ENCODE measurements at places on chromosomes 6 and 20.

DNA sequence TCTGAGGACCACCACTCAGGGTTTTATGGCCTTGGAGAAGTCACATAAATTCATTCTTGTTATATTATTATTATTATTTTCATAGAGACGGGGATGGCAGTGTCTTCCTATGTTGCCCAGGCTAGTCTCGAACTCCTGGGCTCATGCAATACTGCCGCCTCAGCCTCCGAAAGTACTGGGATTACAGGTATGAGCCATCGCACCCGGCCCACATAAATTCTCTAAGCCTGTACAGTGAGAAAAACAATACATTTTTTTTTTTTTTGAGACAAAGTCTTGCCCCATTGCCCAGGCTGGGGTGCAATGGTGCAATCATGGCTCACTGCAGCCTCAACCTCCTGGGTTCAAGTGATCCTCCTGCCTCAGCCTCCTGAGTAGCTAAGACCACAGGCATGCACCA is 753 bp upstream of the FASTKD5 start:
- no peak for DNase-seq

DNA sequence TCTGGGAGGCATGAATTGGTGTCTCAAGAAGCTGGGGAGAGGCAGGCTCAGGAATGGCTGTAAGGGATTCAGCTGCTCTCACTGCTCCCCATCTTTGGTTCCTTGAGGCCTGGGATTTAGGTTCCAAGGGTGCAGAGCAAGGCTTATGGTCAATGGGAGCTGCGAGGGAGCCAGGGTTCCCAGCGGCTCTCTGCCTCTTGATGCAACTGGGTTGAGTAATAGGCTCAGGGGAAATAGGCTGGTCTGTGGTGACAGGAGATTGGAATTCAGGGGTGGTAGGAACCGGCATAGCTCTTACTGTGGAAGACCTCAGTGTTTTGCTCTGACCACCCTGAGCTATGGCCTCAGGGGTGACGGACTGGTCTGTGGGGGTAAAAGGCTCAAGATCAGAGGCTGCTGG is 13.0 kb upstream of the NRM start:
- no peak for DNase-seq

DNA sequence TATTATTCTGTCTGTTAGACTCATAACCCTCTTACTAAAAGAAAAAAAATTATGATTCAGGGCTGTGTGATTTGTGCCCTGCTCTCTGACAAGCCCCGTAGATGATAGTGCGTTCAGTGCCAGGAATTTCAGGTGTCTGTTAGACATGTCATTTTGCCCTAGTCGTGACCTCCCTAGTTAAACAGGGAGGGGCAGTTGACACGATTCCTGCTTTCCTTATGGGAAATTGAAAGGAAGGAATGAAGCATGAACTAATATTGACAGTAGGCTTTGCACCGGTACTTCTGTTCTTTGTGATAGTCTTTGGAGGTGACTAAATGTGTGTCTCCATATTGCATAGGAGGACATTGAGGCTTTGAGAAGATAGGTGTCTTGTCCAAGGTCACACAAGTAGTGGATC is 26.3 kb downstream of the RPRD1B start:
- no peak for DNase-seq

GRCh38 chr6:63094947-63095346 is 116.3 kb upstream of the FKBP1C start:
- DNase-seq, result no peak

GRCh38 chr20:57708694-57709673 is 831 bp downstream of the PMEPA1 start:
- peak; percentile 52 for DNase-seq

GRCh38 chr6:22008248-22008836 is 288.5 kb downstream of the PRL start:
- DNase-seq, result no peak

DNA sequence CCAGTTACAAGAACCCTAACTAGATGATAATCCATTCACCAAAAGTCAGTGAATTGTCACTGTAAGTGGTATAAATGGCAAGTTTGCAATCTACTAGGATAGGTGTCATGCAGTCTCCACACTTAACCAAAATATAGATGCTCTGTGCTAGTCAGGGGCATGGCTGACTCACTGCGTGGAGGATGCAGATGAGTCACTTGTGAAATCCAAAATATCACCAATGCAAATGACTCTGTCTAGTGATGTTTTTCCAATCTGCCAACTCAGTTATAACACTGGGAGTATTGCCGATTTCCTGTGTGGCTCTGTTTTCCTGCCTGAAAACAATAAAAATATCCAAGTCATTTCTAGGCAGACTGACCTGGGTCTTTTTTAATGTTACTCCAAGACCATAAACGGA is 47.8 kb upstream of the NRSN1 start:
- no peak for DNase-seq

DNA sequence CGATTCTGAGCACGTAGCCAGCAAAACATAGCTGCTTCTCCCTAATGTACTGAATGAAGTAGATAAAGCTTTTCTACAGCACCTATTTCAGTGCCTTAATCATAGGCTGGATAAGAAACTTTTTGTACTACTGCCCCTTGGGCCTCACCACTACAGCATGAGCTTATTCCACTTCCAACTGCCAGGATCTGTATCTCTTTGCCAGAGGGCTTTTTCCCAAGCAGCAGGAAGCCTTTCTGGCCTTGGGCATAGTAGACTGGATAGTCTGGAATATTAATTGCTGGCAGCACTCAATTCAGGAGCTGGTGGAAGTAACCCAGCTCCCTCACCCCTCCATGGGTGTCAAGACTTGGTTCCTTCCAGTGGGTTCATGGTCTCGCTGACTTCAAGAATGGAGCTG is 43.6 kb downstream of the ANKEF1 start:
- DNase-seq, result no peak

GRCh38 chr6:219641-220198 is 72.6 kb upstream of the DUSP22 start:
- peak; percentile 62 for DNase-seq

GRCh38 chr20:9160757-9161156 is 91.9 kb downstream of the PLCB4 start:
- DNase-seq, result no peak

DNA sequence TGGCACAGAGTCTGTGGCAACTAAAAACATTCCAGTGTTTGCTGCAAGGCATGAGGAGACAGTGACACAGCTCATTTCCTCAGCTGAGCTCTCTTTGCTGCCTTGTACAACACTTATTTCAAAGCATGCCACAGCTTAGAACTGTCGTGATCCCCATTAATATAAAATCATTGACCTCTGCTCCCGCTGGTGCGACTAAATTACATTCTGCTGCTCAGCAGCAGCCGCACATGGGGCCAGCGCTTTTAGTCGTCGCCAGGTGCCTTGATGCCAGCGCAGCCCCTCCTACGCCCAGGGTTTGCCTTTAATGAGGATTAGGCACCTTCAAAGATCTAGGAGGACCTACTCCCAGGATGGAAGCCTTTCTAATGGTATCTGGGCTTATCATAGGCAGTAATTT is 717.9 kb upstream of the POU3F2 start:
- DNase-seq, result no peak

- no peak for DNase-seq
Measured at GRCh38 chr20:49901588-49901987, 13.7 kb downstream of the SPATA2 start.

GRCh38 chr6:134316733-134317431 is 1.0 kb downstream of the SGK1 start:
- no peak for DNase-seq

- DNase-seq, result no peak
Measured at GRCh38 chr6:166848979-166849748, 107.2 kb downstream of the RNASET2 start.
